ENCODE measurements at places on chromosomes 16 and 17.

DNA sequence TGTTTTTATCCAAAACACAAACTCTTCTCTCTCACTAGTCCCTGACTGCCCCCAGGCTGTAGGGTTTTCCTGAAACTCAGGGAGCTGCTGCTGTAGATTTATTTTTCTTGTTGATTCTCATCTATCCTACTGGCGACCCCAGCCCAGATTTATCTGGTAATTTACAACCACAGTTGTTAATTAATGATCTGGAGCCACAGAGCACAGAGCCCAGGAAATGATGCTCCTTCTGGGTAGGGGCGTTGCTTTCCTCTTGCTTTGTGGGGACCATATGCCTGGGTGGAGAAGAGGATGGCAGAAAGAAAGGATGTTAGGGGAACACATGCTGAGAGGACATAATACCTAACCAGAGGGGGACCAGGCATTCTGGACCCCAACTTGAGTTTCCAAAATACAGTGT lies 7.4 kb upstream of the ETV4 start:
- no peak for DNase-seq

- DNase-seq: no peak
Measured at GRCh38 chr17:32287804-32288511, 22.3 kb downstream of the RHBDL3 start.

DNA sequence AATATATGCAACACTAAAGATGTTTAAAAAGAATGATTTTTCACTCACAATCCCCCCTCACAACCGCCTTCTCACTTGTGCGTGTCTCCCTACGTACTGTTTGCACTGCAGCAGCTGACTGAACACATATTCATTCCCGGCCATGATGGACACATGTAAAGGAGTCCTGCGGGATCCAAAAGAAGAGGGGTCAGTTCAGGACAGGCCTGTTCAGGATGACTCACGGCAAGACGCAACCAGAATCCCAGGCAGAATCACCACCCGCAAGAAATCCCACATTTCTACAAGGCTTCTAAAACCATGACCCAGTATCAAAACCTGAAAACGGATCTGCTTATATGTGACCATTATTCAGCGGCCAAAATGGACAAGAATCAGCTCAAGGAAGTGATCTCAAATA lies 52.3 kb downstream of the CYB5D2 start:
- no peak for DNase-seq

- DNase-seq: no peak
Measured at GRCh38 chr17:40108970-40109824, 8.8 kb upstream of the NR1D1 start.

DNA sequence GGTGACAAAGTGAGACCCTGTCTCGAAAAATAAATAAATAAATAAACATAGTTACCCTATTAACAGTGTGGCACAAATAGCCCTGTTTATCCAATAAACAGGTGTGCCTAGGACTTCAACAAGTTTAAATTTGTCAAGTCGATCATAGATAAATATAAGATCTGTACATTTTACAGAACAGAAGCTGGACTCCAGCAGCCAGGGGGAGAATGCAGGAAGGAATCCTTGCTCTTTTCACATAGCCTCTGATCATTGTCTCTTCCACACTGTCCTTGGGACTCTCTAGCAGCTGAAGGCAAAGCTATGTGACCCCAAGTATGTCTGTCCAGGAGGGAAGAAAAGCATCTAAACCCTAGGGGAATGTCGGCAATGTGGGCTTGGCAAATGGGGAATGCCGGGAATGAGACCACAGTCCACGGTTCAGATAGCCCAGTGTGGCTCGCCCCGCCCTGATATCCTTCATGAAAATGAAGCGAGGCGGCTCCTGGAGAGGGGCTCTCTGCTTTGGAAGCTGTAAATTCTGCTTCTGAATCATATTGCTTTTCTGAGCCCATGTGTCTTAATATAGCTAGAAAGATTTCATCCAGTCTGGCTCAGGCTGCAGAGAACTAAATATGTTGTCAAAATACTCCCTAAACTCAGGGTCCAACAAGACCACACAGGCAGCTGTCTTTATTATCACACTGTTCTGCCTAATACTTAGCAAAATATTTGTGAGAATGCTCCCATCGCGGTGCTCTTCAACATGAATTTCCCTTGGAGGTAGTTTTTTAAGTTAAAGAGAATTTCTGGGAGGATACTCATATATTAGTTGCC lies 24.9 kb upstream of the GRB2 start:
- no peak for DNase-seq

DNA sequence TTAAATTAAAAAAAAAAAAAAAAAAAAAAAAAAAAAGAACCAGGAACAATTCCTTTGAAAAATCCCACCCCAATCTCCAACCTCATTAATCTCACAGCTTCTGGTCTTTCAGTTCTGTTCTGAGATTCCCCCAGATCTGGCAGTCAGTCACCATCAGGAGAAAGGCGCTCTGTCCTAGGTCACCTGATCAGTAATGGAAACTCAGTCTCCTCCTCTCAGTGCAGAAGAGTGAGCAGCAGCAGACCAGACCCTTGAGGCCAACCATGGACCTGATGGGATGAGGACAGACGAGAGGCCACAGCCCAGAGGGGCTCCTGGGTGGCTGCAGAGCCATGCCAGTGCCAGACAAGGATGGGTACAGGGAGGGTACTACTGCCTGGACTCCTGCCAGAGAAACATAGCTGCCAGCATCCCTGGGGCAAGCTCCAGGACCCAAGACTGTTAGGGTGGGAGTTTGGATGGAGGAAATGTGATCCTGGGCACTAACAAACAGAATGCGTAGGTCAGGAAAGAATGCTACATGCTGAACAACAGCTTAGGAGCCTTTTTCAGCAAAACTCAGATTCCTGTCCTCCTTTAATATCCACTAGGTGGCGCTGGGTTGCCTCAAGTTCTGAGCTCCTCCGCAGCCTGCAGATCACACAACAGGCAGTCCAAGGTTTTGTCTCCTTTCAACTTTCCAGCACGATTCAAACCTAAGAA lies 28.7 kb downstream of the MPG start:
- DNase-seq: peak; percentile 61

DNA sequence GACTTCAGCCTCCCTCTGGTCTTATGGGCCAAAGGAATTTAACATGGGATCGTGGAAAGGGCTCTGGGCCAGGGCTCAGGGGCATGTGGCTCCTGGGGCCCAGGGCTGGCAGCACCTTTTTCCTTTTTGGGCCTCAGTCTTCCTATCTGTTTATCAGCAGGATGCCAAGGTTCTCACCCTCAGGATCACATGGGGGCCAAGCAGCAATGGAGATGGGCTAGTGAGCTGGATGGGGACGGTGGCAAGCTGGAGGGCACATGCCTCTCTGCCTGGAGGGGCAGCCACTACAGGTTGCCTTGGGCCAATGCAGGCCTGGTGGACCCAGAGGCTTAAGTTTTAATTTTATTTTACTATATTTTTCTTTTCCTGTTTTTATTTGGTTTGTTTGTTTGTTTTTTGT lies 95.4 kb downstream of the CYLD start:
- no peak for DNase-seq

DNA sequence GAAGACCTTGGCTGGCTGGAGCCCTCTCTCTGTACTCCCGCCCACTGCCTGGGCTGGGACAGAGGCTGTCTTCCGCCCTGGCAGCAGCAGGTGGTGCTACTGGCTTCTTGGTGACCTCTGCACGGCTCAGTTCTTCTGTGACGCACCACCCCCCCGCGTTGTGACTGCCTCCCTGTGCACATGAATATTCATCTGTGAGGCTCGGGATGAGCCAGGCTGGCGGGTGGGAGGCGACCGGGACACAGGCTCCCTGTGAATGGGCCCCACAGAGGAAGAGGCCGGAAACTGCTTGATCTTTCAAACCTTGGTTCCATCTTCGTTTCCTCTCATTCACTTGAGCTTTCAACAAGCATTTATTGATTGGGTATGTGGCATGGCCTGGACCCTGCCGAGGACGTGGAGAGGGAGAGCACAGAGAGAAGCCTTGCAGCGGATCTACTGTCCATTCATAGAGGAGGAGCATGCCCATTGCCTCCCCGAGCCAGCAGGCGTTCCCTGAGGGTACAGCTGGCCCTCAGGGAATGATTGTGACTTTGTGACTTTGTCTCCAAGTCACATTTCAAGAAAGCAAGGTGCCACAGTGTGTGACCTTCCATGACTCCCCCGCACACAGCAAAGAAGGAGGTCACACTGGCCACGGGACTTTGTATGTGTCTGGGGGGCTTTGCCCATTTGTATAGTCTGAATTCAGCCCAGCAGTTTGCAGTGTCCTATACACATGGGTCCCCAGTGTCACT lies 45.0 kb downstream of the B9D1 start:
- DNase-seq: no peak

- no peak for DNase-seq
Measured at GRCh38 chr17:35725058-35725457, 6.4 kb upstream of the RASL10B start.

DNA sequence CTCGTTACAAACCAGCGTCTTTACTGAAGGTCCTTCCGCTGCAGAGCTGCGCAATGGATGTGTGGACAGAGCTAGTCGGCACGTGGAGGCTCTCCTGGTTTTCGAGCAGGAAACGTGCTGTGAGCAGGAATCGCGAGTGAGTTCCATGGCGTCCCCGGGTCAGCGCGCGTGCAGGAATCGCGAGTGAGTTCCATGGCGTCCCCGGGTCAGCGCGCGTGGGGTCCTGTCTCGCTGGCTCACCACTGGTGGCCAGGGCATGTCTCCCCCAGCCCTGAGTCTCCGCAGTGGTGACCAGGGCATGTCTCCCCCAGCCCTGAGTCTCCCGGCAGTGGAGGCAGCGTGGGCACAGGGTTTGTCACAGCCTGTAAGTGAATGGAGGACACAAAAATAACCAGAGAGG lies 62.7 kb downstream of the KLHDC4 start:
- DNase-seq: no peak

- no peak for DNase-seq
Measured at GRCh38 chr16:80611930-80612327, 71.1 kb downstream of the DYNLRB2 start.

GRCh38 chr16:30065943-30066760 lies 592 bp downstream of the ALDOA start:
- DNase-seq: peak; percentile 40

- no peak for DNase-seq
Measured at GRCh38 chr17:49450735-49451134, 36.1 kb upstream of the PHB1 start.

- DNase-seq: no peak
Measured at GRCh38 chr16:13231365-13231764, 330.0 kb downstream of the SHISA9 start.

DNA sequence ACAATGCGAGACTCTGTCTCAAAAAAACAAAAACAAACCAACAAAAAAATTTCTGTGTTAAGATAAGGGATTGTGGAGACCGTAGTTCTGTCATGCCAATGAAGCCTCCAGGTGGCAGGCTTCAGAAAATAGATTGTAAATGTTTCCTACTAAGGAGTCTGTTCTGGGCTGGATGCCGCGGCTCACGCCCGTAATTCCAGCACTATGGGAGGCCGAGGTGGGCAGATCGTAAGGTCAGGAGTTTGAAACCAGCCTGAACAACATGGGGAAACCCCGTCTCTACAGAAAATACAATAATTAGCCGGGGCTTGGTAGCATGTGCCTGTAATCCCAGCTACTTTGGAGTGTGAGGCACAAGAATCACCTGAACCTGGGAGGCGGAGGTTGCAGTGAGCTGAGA lies 4.4 kb upstream of the SNX29 start:
- no peak for DNase-seq

- DNase-seq: peak; percentile 39
Measured at GRCh38 chr17:17682293-17682736, 1.1 kb downstream of the RAI1 start.

DNA sequence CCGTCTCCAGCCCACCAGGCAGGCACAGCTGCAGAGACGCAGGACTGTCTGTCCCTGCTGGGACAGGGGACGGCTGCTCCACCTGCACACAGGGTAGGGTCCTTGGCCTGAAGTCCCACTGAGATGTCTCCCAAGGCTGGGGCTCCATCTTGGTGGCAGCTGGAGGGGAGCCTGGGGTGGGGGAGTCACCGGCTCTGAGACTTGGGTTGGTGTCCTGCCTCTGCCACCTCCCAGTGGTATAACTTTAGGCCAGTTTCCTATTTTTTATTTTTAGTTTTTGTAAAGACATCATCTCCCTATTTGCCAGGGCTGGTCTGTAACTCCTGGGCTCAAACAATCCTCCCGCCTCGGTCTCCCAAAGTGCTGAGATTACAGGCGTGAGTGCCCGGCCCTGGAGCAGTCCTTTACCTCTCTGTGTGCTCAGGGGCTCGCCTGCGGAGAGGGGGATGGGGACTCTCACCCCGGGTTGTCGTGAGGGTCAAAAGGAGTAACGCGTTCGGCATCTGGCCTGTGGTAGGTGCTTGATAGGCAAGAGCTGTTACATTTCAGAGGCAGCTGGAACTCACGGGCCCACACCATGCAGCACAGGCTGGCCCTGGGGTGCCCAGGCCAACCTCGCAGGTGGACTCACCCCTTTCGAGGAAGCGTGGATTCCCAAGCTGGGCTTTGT lies 46.6 kb upstream of the DOC2B start:
- no peak for DNase-seq

DNA sequence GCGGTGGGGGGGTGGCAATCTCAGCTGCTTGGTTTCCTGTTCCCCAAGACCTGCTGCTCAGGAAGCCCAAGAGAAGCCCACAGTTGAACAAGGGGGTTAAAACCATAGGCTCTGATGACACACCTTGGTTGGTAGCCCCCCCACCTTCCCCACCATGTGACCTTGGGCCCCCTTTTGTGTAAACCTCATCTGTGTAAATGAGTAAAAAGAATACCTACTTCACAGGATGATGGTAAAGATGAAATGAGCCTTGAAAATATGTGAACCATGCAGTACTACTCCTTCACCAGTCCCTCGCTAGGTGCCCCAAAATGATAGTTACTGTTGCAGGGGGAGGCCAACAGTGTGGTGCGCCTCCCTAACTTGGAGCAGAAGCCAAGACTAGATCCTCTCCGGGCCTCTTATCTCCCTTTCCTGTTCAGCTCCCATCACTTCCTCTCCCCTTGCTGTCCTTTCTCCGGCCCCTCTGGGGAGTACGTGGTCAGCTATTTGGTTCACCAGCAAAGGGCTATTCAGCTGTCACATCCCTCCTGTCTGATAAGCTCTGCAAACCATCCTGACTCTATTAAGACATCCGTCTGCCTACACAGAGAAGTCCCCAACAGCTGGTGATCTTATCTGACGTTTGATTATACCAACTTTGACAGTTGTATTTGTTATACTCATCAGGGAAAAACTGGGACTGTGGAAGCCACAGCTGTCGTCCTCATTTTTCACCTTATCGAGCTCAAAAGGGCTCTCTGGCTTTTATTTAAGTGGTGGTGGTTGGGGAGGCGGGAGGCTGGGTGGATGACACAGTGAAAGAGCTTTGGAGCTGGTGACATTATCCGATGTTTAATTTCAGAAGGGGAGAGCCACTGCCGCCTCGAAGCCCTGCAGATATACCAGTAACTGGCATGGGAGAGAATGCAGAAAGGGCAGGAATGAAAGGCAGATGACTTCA lies 19.9 kb downstream of the DCAKD start:
- no peak for DNase-seq

DNA sequence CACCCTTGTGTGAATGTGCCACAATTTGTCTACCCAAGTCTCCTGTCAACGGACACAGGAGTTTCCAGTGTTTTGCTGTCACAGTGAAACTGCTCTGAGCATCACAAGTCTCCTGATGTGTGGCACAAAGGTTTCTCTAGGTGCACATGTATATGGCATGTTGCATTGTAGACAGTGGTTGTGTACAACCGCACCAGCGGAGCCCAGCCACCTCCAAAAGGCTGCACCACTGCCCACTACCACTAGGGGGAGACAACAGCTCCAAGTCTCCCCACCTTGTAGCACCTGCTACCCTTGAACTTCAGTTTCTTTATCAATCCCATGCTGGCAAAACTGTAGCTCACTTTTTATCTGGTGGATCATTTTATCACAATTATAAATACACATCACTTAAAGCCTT lies 95.5 kb upstream of the ZNF469 start:
- peak; percentile 20 for DNase-seq

Measured in NCI-H1105 treated with DMSO at 0.1 percent for 48 hours (cell line).